ENCODE measurements at places on chromosomes 4 and X.

- no peak for DNase-seq
Observed at GRCh38 chrX:94361241-94361640, 687.2 kb downstream of the FAM133A start.

DNA sequence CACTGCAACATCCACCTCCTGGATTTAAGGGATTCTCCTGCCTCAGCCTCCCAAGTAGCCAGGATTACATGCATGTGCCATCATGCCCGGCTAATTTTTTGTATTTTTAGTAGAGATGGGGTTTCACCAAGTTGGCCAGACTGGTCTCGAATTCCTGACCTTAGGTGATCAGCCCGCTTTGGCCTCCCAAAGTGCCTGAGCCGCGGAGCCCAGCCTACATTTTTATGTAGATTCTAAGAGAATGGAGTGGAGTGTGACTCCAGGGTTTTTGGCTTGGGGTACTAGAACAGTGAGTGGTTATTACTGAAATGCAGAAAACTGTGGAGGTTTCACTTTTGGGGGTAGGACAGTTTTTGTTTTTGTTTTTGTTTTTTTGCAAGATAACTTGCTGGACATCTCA is 806.0 kb downstream of the ADGRL3 start:
- DNase-seq = no peak

DNA sequence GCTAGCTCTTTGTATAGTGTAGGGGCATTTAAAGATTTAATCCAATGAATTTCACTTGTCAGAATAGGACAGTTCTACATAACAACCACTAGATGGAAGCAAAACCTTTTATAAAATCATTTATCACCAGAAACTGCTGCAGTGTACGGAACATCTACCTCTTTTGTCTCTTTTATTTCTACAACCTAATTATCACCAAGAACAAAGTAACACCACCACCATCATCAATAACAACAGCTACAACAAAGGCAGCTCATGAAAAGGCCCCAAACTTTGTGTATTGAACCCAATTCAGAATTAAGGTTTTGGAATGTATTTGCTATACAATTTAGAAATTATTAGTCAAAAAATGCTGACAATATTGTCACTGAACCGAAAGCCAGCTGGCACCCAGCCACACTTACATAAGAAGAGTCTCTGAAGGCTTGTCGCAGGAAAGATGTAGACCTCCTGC is 260.9 kb upstream of the RPS6KA3 start:
- peak; percentile 43 for DNase-seq

GRCh38 chr4:182904211-182904761 is 12.9 kb downstream of the DCTD start:
- no peak for DNase-seq

GRCh38 chr4:75985116-75985515 is 5.6 kb downstream of the SDAD1 start:
- no peak for DNase-seq

GRCh38 chr4:174550541-174550940 is 28.3 kb upstream of the HPGD start:
- DNase-seq = no peak

GRCh38 chrX:9940421-9940820 is 26.7 kb upstream of the CLDN34 start:
- DNase-seq = no peak

- DNase-seq = no peak
Observed at GRCh38 chrX:134607523-134607922, 50.7 kb downstream of the PLAC1 start.

DNA sequence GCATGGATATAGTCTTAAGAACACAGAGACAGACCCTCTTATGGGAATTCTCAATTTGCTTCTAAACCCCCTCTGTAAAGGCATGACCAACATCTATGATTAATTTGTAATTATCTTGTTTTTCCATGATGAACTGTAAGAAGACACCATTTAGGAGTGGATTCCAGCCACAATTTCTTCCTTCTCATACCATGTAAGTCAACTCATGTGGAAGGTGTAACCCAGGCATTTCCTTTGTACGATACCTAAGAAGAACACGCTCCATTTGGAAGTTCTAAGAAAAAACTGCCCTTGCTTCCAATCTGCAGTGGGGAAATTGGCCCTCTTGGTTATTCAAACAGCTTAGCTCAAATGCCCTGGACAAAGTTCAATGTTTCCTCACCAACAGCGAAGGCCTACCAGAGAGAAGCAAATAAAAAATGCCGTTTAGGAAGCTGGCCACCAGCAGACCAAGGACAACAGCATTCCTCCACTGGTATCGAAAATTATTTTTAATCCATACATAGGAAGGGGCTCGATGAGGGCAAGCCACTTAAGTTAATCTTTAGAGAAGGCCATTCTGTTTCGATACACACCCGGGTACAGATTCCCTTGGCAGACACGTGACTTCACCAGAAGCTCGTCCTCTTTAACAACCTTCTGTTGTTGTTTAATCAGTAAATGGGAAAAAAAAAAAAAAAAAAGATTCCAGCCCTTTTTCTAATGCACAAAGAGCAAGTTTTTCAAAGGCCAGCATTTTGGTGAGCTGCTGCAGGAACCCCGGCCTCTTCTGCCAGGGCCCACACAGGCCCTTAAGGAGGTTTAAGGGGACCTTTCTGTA is 2.6 kb downstream of the DHRSX start:
- DNase-seq = no peak

DNA sequence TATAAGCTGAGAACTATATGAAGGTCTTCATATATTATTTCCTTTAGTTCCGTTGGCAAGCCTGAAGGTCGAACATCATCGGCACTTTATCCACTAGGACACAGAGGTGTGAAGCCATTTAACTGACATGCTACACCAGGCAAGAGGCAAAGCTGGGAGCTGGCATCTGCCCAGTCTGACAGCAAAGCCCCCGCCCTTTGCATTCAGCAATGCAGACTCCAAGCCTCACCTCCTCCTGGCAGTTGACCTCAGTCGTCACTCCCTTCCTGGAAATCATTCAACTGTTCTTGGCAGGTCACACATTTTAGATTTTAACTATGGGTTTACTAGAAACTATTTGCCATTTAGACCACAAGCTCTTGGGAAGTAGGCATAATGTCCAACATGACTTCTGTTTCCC is 135.8 kb upstream of the FRG1 start:
- no peak for DNase-seq

GRCh38 chrX:153820601-153821000 is 9.7 kb downstream of the PDZD4 start:
- no peak for DNase-seq

GRCh38 chr4:153890761-153891160 is 101.9 kb upstream of the SFRP2 start:
- DNase-seq = no peak

DNA sequence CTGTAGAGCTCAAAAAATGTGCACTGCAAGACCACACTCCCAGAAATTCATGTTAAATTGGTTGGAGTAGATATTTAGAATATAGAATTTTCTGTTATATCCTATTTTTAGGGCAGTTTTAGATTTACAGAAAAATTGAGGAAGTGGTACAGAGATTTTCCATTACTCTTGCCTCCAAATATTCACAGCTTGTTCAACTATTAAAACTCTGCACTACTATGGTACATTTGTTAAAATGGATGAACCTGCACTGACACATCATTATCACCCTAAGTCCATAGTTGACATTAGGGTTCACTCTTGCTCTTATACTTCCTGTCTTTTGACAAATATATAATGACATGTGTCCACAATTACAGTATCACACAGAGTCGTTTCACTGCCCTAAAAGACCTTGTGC is 1724.5 kb downstream of the C4orf33 start:
- DNase-seq = no peak

DNA sequence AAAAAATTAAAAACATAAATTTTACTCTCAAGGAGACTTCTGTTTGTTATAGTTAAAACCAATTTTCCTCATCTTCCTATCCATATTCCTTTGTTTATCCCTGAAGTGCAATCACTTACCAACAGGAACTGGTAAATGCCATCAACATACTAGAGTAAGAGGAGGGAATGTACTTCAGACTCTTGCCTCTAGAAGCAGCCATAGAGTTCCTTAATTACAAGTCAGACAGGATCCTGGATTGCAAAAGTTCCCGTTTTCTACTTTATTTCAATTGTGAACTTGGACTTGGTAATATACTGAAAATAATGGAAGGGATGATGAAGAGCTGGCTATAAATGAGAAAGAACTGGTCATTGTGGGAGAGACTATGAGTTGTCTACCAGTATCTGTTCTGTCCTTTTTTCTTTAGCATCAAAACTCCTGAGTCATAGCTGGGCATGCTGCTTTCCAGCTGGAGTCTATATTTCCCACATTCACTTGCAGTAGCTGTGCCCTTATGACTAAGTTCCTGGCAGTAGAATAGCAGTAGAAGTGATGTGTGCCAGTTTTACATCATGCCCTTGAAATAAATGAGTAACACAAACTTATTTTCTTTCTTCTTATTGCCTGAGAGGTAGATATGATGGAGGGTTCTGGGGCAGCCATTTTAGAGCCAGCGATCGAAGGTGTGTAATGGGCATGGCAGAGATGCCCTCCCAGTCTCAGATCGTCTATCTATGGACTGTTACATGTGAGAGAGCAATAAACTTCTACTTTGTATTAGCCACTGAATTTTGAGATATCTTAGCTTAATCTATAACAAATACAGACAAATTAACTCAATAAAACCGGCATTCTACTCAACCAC is 26.8 kb upstream of the SPARCL1 start:
- DNase-seq = no peak

DNA sequence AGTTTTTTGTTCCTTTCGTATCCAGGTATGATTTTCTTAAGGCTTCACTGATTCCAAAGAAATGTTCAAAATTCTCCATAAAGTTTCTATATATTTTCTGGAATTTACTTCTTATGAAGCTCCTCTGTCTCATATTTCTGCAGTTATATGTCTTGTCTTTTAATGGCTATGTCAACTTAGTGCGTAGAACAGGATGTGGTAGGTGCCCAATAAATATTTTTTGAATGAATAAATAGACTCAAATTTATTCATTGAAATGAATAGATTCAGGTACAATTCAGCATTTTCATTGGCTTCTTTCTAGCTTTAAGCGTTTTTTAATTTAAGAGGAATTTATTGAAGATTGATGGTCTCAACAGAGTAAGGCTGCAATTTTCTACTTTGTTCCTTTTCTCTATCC is 231.9 kb upstream of the BOD1L1 start:
- DNase-seq = no peak

- no peak for DNase-seq
Observed at GRCh38 chrX:85622635-85623034, 243.2 kb upstream of the POF1B start.

DNA sequence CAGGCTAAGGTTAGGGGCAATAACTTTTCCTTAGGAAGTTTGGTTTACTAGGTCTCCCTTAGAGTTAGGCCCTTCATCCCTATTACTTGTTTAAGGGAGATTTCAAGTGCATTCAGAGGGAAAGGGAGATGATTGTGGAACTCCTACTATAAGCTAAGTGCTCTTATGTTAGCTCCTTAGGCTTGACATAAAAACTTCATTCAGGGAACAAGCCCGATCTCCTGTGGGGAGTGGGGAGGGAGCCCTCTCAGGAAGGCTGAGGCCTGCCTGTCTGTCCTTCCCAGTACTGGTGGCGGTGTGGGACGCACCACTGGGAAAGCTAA is 8.0 kb downstream of the KLF3 start:
- DNase-seq = no peak

- no peak for DNase-seq
Observed at GRCh38 chr4:78362310-78362709, 189.3 kb upstream of the ANXA3 start.

GRCh38 chr4:126558596-126558995 is 1074.2 kb upstream of the INTU start:
- no peak for DNase-seq
